Activated CD8-positive, alpha-beta memory T cell treated with anti-CD3 and anti-CD28 coated beads for 4 hours (primary cell): ENCODE measurements at places on chromosomes 1 and 21.

- DNase-seq = peak; percentile 35
Measured at GRCh38 chr1:6347641-6348487, 45.7 kb downstream of the ACOT7 start.

DNA sequence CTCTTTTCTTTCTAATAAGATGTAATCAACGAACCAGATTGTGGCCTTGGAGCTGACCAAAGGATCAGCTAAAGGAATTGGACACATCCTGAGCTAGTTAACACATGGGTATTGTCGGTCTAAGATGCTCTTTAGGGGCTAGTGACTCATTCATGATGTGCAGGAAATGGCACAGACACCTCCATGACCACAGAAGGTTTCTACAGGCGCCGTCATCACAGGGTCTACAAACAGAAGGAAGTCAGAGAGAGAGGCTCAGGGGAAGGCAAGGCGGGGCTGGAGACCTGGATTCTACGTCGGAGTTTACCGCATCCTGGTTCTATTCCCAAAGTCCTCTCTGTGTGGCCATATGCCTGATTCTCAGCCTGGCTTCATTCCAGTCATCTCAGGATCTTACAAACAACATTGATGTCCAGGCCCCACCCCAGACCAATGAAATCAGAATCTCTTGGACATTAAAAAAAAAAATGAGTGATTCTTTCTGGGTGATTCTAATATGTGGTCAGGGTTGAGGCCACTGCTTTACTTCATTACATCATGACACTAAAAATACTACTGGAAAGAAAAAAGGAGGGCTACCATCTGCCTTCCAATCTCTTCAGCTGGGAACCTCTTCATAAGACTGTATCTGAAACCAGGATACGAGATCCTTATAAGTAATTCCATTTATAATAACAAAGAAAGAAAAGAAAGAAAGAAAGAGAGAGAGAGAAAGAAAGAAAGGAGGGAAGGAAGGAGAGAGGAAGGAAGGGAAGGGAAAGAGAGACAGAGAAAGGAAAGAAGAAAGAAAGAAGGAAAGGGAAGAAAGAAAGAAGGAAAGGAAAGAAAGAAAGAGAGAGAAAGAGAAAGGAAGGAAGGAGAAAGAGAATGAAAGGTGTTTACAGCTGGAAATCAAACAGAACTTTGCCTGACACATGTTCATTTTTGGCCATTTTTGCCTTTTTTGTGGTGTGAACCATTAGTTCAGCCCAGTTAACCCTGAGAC, 11.6 kb upstream of the KCNJ15 start:
- DNase-seq = peak; percentile 19

DNA sequence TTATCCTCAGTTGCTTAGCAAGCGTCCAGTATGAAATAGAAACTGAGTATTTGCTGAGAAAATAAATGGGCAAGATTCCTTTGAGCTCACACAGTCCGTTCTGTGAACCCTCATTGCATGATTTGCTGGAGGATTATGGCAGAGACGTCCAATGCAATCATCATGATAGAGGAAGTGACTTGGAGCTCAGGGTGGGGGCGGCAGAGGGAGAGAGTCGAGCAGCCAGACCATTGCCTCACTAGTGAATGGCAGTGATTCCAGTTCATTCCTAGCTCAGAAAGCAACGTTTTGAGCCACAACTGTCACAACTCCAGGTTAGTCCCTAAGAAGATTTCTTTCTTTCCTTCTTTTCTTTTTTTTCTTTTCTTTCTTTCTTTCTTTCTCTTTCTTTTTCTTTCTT, 27.5 kb upstream of the COL9A2 start:
- no peak for DNase-seq

DNA sequence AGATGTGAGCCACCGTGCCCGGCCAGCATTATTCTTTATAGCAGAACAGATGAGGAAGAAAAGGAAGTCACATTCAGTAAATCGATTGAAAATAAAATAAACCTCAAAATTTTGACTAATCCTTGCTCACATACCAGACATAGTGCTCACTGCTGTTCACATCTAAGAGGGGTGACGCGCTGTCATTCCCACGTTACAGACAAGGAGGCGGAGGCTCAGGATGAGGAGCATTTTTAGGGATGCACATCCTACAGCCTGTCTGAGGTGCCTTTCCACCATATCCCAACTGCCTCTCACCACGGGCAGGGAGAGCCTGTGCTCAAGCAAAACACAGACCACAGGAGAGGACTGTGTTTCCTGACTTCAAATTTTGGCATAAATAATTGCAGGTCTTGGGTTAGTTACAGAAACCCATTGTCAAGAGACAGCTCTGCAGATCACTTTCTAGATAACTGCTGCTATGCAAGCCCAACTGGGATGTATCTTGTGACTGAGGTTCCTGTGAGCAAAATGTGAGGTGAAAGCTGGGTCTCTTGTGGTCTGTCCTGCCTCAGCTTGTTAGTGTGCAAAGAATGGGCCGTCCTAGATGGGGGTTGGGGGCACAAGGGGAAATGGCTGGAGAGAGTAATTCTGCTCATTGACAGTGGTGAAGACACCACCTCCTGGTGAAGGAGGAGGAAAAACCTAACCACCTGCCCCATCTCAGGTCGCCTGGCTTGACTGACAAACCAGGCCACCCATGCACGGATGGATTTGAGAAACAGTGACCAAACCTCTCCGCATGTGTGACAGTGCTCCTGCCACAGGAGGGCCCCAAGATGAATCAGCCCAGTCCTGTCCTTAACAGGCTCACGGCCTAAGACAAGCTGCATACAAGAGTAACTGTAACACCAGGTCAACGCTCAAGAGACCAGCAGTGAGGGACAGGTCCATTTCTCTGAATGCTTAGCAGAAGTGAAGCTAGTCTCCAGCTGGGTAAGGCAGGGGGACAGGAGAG, 8.2 kb downstream of the TNN start:
- DNase-seq = no peak

DNA sequence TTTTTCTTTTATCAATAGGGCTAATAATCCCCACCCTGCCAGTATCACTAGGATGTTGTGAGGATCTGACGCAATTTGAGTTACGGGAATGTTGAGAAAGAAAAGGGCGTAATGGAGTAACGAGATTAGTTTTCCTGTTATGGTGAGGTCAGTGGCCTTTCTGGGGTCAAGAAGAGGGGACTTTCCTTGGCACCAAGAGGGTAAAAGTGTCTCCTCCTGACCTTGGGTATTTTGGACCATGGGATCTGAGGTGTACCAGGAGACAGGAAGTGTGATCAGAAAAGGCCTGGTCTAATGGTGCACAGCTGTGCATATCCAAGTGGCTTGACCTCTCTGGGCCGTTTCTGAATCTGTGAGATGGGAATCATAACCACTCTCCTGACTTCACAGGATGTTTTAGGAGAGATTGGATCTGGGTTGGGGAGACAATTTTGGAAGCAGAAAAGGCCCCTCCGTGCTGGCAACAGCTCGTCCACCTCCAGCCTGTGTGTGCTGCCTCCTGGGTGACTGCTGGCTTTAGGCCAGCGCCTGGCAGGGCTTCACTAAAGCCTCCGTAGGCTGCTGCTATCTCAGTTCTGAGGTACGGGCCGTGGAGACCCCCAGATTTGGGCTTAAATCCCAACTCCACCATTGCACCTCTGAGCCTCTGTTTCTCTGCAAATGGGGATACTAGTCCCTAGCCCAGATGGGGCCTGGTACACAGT, 37.1 kb downstream of the ALPL start:
- no peak for DNase-seq

DNA sequence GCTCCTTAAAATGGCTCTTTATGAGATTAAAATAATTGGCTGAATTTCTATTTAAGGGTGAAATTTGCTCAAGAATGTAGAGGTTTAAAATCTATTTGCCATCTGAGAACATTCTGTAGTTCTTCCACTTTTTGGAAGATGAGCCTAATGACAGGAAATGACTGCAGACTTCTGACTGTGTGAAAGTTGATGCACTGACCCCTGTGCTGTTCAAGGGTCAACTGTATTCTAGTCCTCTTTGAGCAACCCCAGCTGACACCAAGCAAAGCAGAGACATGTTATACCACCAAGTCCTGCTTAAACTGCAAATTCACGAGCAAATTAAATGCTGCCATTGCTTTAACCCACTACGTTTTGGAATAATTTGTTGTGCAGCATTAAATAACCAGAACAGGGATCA, 26.6 kb downstream of the DDAH1 start:
- no peak for DNase-seq

GRCh38 chr1:178976541-178976940, 49.2 kb upstream of the FAM20B start:
- no peak for DNase-seq

DNA sequence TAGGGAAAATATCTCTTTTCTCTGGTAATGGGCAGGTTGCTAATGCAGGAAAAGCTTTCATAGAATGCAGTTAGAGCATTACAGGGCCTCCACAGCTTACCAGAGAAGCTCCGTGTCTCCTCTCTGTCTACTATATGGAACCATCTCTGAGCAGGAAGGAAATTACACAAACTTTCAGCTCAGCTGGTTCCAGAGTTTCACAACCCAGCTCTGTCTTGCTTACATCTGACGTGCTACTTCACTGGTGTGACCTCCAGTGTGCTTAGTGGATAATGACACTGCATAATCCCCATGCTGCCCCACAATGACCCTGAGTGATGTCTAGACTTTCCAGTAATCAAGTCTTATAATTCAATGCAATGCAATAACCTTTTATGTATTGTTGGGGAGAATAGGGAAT, 4.3 kb upstream of the FGGY start:
- DNase-seq = no peak

- no peak for DNase-seq
Measured at GRCh38 chr1:17314491-17314971, 6.5 kb downstream of the PADI4 start.

DNA sequence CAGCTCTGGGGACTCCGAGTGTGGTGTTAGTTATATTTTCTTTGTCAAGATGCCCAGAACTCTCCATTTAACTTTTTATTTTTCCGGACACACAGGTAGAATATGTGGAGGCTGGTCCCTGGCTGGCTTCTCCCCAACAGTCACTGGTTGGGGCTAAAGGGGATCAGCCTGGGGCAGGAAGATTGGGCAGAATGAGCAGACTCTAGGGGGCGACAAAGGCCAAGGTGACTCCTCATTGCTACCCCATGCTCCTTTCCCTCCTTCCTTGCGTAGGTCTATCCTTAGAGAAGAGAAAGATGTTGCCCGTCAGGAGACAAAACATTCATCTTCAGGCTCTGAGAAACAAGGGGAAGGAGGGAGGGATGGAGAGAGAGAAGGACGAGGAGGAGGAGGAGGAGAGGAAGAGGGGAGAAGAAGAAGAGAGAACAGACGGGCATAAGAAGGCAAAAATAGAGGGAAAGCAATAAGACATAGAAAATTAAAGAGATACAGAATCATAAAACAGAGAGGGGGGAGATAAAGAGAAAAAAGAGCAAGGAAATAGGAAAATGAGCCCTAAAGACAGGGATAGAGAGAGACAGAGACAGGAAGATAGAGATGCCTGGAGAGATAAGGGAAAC, 89.9 kb downstream of the FOXD2 start:
- no peak for DNase-seq

- DNase-seq = no peak
Measured at GRCh38 chr1:226882631-226883409, 12.4 kb downstream of the PSEN2 start.

- no peak for DNase-seq
Measured at GRCh38 chr21:37671381-37671780, 244.9 kb downstream of the KCNJ6 start.

DNA sequence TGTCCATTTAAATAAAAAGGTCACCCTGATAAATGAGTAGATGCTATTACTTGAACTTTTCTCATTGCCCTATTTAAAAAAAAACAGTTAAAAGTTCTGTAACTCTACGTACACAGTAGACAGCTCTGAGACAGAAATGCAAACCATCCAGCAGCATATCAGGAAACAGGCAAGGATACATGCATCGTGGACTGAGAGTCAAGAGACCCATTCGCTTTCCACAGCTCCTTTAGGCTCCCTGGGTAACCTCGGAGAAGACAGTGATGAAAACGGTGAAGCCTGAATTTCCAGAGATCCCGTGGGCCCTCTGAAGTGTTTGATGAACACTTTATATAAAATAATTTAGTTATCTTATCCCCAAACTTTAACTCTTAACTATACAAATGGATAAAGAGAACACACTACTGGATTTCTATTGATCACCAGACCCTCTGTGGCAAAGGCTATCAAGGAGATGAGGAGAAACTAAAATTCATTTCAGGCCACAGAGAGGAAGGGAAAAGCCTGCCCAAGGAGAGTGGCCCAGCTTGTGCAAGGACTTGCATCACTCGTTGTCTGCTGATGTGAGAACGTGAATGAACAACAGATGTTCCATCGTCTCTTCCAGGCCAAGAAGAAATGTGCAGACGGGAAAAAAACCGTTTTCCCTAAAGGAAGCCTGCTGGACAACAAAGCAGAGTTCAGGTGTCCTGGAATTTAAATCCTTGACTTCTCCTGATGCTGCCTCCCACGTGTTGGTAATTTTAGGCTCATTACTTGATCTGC, 131.0 kb downstream of the TGFBR3 start:
- no peak for DNase-seq

DNA sequence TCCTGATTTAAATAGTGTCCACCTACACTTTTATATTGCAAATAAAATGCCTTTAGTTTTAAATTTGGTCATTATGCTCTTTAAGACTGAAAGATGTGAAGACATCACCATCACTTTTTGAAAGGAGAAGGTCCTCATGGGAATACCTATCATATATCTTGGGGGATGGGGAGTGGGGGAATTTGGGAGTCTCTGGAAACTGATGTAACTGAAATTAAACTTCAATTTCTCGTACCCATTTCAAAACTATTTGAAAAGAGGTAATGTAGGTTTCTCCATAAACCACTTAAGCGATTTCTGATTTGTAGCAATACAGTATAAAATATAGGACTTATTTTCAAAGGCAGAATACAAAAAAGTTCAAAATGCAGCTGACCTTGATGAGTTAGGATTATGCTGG, 924 bp downstream of the EXTL2 start:
- DNase-seq = no peak

- DNase-seq = no peak
Measured at GRCh38 chr1:18934205-18935000, 22.1 kb downstream of the IFFO2 start.

DNA sequence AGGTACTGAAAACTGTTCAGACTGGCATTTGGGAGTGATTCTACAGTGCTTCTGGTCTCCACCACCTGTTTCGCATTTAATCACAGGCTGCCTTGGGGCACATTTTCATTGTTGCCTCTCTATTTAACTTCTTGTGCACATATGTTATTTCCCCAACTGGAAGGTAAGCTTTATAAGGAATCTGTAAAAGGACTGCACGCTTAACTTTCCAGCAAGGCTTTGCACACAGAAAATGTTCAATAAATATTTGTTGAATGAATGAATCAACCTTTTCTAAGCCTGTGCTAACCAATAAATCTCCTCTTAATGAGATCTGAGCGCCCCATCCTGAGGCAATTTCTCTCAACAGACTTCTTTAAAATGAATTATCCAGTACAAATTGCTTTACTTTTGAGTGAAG, 84.3 kb upstream of the ARHGAP29 start:
- DNase-seq = no peak
